ENCODE measurements at places on chromosomes 1 and 21.
A peak's percentile ranks its signal among the peaks of the same experiment; 100 is the strongest.

- no peak for DNase-seq
Observed at GRCh38 chr1:172545396-172546004, 12.6 kb downstream of the SUCO start.

GRCh38 chr1:170114906-170115305, 30.9 kb upstream of the NTMT2 start:
- DNase-seq, result no peak

GRCh38 chr21:14321042-14321441, 61.9 kb downstream of the HSPA13 start:
- DNase-seq, result no peak

GRCh38 chr1:39214998-39215873, 10.7 kb downstream of the MACF1 start:
- no peak for DNase-seq

GRCh38 chr1:238399558-238399957, 508.8 kb upstream of the ZP4 start:
- DNase-seq, result no peak

DNA sequence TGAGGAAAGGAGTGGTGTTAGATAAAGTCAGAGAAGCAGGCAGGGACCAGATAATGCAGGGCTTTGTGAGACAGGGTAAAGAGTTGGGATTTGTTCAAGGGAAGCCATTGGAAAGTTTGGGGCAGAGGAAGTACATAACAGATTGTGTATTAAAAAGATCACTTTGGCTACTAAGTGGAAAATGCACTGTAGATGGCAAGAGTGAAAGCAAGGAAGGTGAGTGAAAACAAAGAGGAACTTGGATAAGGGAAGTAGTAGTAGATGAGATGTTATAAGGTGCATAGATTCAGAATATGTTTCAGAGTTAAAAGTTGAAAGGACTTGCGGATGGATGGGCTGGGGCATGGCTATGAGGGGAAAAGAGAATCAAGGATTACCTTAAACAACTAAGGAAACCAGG, 17.4 kb downstream of the MRPL39 start:
- DNase-seq, result no peak

GRCh38 chr1:8986814-8987190, 39.4 kb downstream of the SLC2A7 start:
- no peak for DNase-seq

DNA sequence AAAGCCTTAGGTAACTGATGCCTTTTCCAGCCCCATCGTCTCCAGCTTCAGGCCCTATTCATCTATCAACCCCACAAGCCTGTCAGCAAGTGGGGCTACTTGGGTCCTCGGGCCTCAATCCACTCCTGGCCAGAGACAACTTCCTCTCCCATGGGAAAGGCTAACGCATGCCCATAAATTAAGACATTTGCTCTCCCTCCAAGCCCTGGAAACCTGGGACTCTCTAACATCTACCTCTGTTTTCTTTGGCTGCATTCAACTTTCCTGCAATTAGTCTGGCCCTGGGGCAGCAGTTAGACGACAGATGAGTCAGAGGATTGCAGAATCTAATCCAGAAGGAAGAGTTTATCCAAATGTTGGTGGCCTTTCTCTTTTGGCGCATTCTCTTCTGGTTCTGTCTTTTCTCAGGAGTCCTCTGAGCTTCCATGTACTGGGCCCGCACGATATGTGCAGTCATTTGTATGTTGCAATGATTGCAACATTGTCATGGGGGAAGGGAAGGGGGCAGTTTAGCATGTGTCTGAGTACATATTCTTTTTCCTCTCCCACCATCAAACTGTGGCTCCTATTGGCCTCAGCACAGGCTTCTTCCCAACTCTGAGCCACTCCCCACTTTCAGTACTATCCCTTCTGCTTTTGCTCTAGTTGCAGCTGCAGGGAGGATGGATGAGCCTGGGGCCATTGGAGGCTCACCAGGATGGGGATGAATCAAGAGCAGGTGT, 54.4 kb downstream of the NAV1 start:
- DNase-seq, result no peak

DNA sequence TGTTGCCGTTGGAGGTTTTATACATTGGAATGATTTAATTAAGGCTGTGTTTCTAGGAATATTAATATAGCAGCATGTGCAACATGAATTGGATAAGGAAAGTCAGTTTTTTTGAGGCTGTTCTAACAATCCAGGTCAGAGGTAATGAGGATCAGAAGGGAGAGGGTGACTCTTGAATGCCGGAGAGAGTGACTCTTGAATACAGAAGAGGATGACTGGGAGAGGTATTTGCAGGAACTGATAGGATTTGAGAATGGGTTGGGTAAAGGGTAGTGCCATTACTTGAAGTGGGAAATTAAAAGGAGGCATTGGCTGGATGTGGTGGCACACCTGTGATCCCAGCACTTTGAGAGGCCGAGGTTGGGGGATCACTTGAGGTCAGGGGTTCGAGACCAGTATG, 55.6 kb upstream of the MACF1 start:
- DNase-seq, result no peak

DNA sequence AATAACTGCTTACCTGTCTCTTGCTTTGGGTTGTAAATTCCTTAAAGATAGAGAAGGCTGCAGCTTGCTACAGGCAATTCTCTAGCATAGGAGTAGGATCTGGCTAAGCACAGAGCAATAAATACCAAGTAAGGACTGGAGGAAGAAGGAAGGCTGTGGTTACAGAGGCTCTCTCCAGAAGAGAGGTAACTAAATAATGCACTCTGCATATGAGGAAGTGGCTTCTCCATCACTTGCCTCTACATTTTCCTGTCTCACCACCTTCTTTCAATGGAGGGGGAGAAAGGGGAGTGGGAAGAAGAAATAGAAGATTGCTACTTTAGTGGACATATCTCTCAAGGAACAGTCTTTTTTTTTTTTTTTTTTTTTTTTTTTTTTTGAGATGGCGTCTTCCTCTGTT, 60.9 kb upstream of the LAX1 start:
- no peak for DNase-seq

GRCh38 chr1:99525331-99525730, 120.6 kb upstream of the PALMD start:
- no peak for DNase-seq

DNA sequence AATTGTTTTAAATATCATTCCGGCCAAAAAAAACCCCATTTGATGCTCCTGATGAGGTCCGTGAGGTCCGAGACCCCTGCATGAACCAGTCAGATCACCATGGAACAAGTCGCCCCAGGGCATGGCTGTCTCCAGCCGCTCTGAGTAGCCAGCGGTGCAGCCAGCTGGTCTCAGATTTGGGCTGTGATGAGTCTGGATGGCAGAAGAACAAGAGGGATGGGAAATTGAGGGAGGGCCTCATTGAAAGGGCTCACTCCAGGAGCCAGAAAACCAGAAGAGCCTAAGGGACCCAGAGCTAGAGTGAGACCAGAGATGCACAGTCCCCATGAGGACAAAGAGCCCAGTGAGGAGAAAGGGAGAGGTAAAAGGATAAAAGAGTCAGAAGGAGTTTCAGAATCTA, 174.0 kb downstream of the TOMM20 start:
- no peak for DNase-seq

GRCh38 chr1:38474738-38475623, 384.6 kb downstream of the RRAGC start:
- no peak for DNase-seq

DNA sequence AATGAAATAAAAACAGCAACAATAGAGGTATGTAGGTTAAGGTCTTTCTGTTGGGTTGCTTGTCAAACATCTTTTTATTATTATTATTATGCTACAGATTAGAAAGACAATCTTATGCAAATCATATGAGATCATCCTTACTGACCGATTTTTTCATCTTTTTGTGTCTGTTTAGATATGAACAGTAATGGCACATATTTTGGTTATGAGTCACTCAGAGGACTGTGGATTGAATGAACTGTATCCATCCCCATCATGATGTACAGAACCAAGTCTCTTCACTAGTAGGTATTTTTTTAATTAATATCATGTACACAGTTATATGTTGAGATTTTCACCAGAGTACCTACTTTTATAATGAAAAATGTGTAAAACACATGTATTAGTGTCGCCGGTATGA, 159.1 kb downstream of the CHRM3 start:
- DNase-seq, result no peak

- DNase-seq, result no peak
Observed at GRCh38 chr21:38242061-38242460, 14.7 kb upstream of the KCNJ15 start.

GRCh38 chr1:116193768-116194167, 82.6 kb downstream of the MAB21L3 start:
- DNase-seq, result no peak

DNA sequence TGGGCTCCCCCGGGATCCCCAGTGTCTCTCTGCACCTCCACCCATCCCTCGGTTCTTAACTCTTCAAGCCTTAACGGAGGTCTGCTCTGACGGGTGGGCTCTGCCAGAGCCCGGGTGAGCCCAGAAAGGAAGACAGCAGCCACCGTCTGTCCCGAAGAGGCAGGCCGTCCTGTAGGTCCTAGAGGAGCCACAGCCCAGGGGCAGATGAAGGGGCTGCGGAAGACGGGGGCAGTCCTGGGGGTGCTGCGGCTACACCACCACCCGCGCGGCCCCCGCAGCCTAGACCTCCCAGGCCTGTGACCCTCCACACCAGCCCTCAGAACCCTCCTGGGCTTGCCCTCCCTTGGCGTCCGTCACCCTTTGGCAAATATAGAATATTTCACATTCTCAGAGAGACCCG, 71.0 kb downstream of the UMODL1 start:
- DNase-seq, result no peak

- DNase-seq, result no peak
Observed at GRCh38 chr1:244294599-244295224, 157.0 kb downstream of the ADSS2 start.

DNA sequence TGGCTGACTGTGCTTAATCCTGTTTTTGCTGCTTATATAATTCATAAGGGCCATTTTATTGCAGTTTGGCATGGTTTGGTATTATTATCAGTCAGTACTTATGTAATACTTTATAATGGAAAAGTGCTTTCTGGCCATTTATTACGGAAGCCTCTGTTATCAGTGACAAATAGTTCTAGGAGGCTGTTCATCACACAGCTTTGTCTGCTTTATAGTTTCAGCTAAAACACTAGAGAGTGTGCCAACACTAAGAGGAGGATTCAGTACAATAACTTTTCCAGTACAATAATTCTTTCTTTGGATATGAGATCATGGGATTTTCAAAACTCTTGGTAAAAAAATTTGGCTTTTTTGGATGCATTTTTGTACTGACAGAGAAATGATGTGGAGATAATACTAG, 102.9 kb upstream of the PTGFR start:
- no peak for DNase-seq

DNA sequence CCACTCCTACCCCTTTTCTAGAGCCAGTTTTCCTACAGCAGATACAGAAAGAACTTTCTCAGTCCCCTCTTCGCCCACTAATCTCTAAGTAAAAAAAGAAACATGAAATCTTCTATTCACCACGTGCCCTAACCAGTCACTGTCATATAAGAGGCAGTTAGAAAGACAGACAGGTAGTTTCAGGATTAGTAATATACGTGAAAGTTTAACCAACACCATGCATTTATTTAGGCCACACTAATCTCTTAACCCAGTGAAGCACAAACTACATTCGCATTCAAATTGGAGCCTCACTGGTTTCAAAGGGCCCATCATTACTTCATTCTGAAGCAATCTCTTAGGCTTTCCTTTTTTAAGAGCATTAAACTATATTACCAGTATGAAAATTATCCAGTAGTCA, 10.1 kb downstream of the GPATCH2 start:
- DNase-seq, result no peak

DNA sequence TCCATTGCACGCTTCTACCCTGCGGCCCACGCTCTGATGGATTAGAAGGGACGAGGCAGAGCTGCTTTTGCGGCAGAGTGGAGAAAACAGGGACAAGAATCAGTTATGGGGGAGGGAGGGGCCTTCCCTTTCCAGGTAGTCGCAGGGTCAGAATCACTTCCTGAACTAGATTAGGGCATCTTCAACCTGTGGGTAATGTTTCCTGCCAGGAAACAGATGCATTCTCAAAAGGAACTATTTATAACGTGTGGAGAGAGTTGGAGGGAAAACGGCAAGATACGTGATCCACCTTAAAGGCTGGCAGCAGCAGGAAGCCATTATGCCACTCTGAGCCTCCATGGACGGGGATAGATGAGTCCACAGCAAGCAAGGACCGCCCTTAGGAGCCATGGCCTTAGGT, 59.9 kb upstream of the CNTN2 start:
- DNase-seq, result no peak

DNA sequence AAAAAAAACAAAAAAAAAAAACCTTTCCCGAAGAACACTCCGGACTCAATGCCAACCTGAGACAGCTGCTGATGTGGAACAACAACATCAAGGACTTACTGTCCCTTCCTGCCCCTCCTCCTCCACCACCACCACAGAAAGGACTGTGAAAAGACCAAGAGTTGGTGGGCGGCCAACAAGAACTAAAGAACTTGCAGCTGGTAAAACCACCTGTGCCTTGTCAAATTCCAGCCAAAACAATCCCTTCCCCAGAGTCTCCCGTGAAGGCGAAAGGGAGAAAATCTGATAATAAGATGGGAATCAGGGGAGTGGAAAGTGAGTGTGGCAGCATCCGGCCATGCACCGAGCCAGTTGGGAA, 88.9 kb downstream of the PROX1 start:
- no peak for DNase-seq

GRCh38 chr21:26784974-26785373, 60.2 kb downstream of the ADAMTS1 start:
- no peak for DNase-seq

- peak; percentile 60 for DNase-seq
Observed at GRCh38 chr1:58784758-58785441, 1.1 kb upstream of the JUN start.

Data from stimulated activated CD4-positive, alpha-beta T cell treated with anti-CD3 and anti-CD28 coated beads, Interleukin-15, amount 100 ng/mL, for 48 hours (primary cell).